CD4-positive, alpha-beta T cell treated with Interferon alpha-2 for 1 hour (primary cell): ENCODE measurements at places on chromosomes 16 and 17.

- no peak for DNase-seq
Observed at GRCh38 chr16:19384656-19385055, 33.0 kb upstream of the TMC5 start.

DNA sequence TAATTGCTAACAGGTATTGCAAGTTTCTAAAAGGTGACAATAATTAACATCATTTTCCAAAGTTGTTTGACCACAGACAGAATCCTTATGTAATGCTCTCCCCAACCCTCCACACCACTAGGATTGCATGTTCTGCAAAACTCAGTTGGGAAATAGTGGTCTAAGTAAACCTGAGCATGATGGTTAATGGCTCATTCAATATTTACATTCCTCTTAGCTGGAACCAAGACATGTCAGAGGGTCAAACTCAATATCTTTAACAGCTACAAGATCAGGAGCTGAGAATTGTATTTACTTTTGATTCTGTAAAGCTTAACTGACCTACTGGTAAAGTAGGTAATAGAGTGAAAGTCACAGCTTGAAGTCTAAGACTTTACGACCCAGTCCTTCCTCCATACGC, 10.2 kb downstream of the MFSD6L start:
- no peak for DNase-seq

- DNase-seq = no peak
Observed at GRCh38 chr17:67619555-67619954, 98.2 kb upstream of the NOL11 start.

DNA sequence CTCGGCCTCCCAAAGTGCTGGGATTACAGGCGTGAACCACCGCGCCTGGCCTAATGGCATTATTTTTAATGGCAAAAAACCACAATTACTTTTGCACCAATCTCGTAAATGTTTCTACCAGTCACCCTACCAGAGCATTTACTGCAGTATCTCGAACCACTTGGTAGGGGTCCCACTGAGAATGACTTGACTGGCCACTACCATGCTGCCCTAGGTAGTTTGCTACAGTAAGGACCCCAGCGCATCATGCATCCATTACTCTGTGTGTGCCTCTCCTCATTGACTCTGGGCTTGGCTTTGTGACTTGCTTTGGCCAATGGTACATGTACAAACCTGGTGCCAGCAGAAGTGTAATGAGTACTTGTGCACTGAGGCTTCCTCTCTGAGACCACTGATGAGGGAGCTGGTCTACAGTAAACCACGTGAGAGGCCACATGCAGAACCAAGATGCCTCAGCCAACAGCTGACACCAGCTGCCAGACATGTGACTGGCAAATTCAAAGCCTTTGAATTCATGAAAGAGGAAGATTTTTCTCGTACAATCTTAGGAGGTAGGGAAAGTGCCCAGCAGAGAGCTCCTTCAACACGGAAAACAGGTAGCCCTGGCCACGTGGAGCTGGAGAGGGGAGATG, 421.7 kb upstream of the C16orf82 start:
- no peak for DNase-seq

GRCh38 chr16:82715160-82715559, 88.4 kb downstream of the CDH13 start:
- no peak for DNase-seq

- DNase-seq = no peak
Observed at GRCh38 chr17:78255029-78255656, 23.7 kb downstream of the TMEM235 start.

DNA sequence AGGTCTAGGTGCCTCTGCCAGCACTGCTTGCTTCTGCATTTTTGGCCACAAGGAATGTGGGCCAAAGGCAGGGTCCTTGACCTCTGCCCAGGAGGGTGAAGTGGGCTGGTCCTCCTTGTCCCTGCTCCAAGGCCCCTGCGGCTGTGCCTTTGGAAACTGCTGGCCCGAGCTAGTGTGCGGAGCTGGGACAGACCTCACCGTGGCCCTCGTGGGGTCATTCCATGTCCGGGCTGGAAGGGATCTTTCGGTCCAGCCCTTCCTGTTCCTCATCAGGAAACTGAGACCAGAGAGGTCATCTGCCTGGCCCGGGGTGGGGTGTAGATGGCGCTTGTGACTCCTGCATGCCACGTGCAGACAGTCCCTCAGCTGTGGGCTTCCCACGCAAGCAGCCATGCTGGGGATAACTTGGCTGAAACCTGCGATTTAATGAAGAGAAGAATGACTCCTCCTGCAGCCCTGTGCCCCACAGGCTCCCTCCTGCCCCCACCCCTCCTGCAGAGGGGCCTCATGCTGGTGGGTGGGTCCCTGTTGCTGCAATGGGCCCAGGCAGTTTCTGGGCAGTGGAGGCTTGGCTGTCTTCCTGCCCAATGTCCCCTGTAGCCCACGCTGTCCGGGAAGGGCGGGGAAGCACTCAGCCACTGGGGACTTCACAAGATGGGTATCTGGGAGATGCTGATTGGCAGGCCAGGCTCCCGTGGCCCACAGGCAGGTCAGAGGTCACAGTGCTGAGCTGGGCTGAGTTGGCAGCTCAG, 245.2 kb downstream of the SEC14L1 start:
- DNase-seq = no peak

DNA sequence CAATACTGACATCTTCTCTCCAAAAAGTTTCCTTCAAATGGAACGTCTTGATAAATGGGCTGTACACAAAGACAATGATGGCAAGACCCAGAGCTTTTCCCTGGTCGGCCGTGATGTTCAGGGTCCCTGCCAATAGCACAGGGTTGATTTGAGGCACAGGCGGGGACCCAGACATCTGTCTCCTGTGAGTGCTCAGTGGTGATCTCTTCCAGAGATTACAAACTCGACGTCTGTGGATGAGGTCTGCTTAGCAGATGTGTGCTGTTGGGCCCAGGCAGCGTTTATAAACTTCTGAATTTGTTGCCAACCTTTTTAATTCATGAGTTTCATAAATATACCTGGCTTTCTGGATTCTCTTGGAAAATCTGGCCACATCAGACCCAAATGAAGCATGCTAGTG, 14.9 kb downstream of the CPPED1 start:
- no peak for DNase-seq

DNA sequence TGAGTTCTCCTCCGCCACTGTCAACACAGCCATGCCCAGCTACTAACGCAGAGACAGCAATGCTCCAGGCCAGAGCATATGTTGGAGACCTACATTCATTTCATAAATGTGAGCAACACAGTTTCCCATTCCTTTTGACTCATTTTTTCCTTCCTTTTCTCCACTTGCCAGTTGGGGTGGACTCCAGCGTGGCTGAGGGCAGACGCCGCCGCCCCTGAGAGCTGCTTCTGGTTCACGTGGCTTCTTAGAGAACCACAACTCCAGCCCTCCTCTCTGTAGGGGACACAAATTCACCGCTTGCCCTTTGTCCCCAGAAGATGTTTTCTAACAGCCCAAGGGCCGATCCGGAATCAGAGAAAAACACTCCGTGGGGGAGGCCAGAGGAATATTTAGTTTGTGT, 45.8 kb upstream of the ZCCHC14 start:
- DNase-seq = no peak

- DNase-seq = no peak
Observed at GRCh38 chr17:2282297-2282873, 21.2 kb downstream of the SMG6 start.

DNA sequence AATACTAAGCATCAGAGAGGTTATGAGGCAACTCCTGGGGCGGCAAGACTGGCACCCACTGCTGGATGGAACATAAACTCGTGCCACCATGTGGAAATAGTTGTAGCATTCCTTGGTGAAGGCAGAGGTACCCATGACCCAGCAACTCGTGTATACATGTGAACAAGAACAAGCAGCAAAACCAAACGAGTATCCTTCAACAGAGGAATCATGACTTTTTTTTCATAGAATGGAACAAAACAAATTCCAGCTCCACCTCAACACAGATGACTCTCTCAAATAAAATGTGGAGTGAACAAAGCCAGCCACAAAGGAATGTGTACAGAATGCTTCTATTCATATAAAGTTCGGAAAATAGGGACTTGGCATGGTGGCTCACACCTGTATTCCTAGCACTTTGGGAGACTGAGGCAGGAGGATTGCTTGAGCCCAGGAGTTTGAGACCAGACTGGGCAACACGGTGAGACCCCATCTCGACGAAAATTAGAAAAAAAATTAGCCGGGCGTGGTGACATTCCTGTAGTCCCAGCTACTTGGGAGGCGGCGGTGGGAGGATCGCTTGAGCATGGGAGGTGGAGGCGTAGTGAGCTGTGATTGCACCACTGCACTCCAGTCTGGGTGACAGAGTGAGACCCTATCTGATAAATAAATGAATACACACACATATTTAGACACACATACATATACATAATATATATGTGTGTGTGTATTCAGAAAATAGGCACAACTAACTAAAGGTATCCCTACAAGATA, 35.3 kb downstream of the B9D1 start:
- DNase-seq = no peak

DNA sequence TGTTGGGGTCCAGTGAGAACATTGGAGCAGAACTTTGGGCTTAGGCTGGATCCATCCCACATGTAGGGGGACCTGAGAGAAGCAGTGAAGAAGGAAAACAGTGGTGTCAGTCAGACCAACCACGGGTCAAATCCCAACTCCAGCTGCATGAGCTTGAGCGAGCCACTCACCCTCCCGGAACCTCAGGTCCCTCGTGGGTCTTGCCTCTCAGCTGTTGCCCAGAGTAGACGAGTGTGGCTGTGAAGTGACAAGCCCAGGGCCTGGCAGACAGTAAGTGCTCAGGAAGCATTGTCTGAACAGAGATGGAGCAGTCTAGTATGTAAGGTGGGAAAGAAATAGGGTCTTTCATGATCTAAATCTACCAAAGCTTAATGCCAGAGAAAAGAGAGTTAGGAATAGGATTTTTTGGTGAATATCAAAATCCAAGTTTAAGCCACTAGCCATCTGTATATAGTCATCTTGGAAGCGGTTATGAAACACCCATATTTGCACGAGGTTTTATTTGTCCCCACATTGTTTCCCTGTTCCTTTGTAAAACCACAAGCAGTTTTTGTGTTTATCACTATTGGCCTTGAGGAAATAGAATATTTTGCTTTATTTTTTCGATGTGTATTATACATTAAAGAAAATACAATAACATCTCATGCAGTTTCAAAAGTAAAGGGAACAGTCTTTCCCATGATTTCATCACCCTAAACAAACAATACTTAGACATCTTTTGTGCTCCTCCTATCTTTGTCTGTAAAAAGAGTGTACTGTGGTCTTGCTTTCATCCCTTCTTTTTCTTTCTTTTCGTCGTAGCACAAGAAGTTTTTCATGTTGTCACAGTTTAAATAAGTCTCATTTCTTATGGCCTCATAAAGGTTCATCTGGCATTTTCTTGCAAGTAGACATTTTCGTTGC, 112.0 kb downstream of the CLEC16A start:
- DNase-seq = no peak

DNA sequence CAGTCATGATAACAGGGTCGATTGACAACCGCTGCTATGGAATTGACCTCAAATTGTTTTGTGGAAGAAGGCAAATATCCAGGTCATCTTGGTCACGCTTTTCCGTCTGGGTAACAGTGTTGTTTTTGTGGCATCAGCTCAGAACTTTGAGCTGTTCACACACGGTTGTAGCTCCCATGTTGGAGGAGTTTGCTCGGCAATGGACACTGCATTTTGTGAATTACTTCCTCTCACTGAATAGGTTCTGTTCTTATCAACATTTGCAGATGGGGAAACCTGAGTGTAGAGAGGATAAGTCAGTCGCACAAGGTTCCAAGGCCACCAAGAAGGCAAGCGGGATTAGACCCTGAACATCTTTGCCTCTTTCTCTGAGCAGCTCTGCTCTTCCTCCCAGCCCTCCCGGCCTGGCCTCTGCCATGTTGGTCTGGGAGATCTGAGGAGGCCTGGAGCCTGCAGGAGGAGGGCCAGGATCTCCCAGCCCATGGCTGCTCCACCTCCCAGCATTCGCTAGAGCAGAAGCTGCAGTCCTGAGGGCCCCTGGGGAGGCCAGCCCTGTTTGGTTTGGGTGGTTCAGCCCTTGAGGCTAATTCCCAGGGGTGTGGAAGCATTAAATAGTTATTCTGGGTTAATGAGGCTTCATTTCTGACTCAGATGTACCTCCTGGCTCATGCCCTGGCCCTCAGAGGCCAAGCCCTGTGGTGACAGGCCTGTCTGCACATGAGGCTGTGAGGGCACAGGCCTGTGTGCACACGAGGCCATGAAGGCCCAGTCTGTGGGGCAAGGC, 154.1 kb upstream of the PLCG2 start:
- DNase-seq = no peak

GRCh38 chr17:17075125-17075781, 33.0 kb downstream of the MPRIP start:
- no peak for DNase-seq

DNA sequence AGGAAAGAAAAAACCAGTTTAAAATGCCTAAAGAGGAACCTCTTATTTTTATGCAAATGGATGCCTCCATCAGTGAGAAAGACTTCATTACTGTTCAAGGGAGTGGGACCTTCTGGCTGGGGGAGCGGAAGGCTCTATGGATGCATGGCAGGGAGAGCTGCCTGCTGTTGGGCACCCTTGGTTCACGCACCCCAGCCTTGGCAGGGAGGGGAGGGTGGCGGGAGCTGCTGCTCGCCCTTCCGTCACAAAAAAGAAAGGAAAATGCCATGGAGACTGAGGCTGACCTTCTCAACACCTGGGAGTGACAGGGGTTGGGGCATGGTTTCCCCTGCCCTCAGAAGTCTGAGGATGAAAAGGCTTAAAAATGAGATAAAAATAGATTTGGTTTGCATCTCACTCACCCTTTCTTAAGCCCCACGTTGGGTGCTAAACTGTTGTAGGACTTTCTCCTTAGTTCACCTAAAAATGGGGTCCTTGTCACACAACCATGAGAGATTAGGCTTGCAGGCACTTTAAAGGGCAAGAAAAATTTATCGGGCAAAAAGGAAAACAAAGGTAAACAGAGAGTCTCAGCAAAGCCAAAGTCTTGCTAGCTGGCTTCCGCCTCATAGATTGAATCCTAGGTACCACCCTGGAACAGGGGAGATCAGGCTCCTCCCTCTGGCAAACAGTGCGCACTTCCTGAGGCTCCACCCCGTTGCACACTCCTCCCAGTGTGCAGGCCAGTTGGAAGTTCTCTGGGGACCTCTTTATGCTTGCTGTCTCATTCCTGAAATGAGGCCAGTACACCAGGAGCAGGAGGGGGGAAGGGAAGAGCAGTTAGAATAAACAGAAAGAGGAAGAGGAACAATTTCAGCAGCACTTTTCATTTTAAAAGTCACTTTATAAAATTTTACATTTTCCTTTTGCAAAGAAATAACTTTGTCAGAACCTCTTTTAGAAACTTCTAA, 31.6 kb downstream of the PHKB start:
- no peak for DNase-seq

DNA sequence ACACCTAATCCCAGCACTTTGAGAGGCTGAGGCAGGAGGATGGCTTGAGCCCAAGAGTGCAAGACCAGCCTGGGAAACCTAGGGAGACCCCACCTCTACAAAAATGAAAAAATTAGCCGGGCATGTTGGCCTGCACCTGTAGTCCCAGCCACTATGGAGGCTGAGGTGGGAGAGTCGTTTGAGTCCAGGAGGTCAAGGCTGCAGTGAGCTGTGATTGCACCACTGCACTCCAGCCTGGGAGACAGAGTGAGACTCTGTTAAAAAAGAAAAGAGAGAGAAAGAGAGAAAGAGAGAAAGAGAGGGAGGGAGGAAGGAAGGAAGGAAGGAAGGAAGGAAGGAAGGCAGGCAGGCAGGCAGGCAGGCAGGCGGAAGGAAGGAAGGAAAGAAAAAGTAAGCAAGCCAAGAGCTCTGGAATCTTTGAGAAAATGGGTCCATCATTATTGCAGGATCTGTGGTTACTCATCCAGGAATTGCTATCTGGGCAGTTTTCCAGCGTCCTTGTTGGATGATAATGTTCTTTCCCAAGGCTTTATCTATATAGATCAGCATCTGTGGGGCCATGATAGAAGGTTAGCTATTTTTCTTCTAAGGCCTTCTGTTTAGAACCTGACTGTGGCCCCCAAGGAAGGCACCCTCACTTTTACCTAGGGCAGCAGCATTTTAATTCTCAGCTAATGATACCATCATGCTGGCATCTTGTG, 533.2 kb upstream of the CDH5 start:
- DNase-seq = no peak
